ENCODE measurements at places on chromosomes 1 and 21.

DNA sequence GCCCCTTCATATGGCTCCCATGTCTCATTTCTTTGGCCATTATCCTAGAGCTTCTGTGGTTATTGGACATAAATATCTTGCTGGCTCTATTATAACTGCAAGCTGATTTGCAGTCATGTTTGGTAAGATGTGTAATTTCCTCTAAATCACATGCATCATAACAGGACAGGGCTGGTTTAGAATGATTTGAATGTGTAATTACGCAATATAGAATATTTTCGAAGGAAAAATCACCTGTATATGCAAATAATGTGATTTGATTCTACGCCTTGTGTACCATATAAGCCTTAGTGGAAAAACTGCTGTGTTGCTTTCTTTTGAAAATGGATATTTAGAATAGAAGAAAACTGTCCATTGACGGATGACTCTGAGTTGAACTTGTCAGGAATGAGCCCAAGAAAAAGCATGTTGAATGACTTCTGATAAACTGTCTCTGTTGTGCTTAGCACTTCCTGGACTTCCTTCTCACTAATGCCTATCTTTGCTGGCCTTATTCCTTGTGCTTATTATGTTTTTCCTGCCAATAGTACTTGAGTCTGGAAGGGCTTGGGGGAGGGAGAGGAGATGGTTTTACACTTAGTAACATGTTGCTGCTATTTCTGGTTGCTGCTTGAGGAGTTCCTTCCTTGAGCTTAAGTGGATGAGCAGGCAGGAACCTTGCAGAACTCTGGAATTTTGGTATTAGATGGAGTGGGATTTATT lies 6.5 kb downstream of the CACHD1 start:
- DNase-seq, result no peak

DNA sequence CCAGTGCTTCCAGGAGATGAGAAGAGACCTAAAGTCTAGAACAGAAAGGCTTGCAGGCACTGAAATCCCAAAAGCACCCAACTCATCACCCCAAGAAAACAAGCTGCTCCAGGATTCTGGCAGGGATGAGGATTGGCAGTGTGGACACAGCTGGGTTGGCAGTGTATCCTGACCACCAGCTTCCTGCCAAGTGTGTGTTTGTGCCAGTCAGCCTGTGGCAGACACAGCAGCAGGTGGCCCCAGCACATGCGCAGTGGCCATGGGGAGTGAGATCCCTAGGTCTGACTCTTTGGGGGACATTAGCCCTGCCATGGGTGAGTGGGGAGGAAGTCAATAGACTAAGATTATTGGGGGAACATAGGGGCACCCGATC lies 8.7 kb upstream of the SNAPIN start:
- DNase-seq, result no peak

GRCh38 chr1:45887156-45887842 lies 83.9 kb downstream of the MAST2 start:
- no peak for DNase-seq

- DNase-seq, result peak; percentile 24
Observed at GRCh38 chr1:115469703-115470476, 131.8 kb upstream of the NGF start.

DNA sequence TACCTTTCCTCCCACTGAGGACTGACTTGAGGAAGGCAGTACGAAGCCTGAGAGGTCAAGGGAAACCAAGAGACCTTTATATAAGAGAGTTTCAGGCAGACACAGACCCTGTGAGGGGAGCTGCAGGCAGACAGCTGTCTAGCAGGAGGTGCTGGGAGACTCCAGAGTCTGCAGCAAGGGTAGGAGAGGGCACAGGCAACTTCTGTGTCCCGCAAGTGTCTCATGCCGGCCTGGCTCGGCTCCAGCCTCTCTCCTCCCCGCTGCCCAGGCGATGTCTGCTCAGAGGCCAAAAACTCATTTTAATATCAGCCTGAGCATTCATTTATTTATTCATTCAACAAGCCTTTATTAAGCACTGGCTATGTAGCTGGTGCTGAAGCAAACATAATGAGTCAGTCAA lies 83.0 kb downstream of the KIRREL1 start:
- DNase-seq, result no peak

Data from stimulated activated CD4-positive, alpha-beta T cell treated with anti-CD3 and anti-CD28 coated beads, Interleukin-4, amount 100 ng/mL, for 48 hours (primary cell).